ENCODE measurements at places on chromosomes 7 and 10.

DNA sequence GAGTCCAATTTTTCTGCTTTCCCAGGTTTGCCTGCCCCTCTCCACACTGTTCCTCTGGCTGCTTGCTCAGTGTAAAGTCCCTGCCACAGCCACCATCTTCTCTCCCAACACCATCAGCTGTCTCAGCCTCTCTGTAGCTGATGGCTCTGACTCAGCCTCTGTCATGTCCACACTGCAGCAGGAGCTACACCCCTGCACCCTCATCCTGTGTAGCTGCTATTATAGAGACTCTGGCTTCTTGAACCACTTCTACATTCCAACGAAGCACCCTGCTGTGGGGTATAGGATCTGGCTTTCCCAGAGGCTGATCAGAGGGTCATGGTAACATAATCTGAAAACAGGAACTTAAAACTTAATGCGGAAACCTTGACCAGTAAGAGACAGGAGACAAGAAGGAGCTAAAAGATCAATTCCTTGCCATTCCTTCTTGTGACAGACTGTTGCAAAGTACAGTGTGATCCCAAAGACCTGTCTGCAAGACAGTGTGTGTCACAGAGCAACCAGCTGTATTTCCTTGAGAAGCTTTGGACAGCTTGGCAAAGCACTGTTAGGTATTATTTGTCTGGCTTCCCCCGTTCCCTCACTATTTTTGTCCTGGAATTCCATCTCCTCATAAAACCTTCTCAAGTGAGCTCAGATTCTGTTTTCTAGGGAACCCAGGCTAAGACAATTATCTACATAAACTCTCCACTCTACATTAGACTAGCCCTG lies 42.3 kb downstream of the NRCAM start:
- DNase-seq = no peak

DNA sequence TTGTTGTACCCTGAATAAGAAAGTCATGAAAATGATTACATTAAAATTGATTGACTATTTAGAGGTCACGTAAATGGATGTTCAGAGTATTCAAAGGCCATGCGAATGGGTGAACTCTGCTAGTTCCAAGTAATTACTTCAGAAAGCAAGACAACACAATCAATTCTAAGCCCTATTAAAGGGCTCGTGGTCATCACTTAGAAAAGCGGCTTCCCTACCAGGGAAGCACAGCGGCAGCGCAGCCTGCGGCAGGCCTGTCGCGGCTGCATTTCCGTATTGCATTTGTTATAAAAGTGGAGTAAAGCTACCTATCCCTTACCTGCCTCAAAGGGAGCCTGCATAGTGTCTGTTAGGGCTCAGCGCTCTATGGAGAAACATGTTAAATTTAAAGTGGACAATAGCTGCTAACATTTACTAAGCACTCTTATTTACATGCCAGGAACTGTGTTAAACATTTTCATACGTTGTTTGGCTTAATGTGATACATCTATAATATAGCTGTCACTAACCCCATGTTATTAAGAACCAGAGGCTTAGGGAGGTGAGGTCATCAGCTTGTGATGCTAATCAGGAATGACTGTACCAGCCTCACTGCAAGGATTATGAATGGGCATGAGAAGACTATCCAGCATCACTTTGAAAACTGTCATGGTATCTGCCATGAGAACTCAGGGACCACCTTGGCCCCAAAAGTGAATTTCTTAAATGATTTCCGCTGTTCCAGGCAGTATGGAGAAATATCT lies 187.5 kb downstream of the CELF2 start:
- no peak for DNase-seq

GRCh38 chr10:111087331-111087756 lies 10.5 kb downstream of the ADRA2A start:
- DNase-seq = no peak

GRCh38 chr7:30934225-30934624 lies 22.6 kb downstream of the AQP1 start:
- no peak for DNase-seq

DNA sequence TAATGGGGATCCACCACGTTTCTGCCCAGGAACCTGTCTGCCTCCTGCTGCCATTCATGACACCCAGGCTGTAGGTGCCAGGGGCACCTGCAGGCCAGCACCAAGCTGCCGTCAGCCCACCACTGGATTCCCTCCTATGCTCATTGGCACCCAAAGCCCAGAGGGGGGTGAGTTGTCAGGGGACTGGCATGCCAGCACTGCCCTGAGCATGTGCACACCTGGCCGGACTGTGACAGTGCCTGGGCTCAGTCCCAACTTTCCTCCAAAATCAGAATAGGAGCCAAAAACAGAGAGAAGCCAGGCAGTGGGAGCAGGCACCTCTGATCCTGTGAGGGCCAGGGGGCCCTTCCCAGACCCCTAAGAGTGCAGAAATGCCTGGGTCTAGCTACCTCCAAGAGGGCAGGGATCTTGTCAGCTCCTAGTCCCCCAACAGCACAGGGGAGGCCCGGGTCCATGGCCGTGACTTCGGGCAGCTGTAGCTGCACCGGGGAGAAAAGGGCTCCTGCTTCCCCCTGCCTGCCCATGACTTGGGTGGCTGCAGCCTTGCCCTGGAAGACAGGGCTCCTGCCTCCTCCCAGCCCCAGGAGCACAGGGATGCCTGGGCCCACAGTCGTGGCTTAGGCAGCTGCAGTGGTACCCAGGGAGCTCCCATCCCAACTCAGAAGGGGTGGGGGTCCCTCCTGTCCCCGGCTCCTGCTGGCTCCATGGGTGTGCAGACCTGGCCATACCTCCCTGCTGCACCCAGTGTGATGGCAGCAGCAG lies 249.8 kb upstream of the DKK1 start:
- no peak for DNase-seq

Data from activated T-cell treated with anti-CD3 and anti-CD28 coated beads, Interleukin-2, amount 50 U/mL, for 48 hours (primary cell).